ENCODE measurements at places on chromosomes 7 and 10.

GRCh38 chr10:64880546-64880945 lies 1359.3 kb downstream of the REEP3 start:
- no peak for DNase-seq

DNA sequence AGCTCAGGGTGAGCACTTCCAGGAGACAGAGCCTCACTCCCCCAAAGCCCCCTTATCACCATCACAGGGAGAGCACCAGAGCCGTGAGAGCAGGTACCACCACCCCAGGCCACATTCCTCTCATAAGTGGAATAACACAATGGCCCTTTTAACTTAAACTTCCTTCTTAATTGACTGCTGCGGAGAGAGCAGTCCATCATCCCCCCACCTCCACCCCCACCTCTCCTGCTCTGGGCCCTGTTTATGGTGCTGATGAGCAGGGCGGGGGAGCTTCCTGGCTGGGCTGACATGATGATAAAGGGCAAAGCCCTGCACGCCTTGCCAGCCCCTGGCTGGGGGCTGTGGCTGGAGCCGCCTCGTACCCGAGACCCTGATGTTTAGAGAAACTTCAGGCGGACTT lies 81.4 kb upstream of the PODXL start:
- no peak for DNase-seq

- no peak for DNase-seq
Measured at GRCh38 chr10:26799342-26799741, 61.4 kb downstream of the ABI1 start.

GRCh38 chr7:117386110-117386706 lies 41.1 kb downstream of the ASZ1 start:
- no peak for DNase-seq

- DNase-seq, result no peak
Measured at GRCh38 chr7:108096996-108097395, 33.2 kb downstream of the LAMB4 start.

DNA sequence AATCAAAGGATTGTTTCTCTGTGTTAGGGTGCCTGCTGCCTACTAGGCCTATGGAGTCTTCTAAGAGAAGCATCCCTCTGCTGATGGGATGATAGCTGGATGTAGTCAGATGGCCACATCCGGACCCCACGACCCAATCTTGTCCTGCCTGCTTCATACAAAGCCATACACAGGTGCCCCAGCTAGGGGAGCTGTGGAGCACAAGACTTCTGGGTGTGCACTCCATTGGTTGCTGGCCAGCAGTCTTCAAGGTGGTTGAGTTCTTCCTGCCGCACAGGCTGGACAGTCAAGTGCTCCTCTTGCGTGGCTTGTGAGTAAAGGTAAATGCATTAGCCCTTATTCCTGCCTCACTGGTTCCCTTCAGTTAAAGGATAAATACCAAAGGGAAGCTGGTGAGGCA lies 120.2 kb downstream of the TEX36 start:
- DNase-seq, result no peak

DNA sequence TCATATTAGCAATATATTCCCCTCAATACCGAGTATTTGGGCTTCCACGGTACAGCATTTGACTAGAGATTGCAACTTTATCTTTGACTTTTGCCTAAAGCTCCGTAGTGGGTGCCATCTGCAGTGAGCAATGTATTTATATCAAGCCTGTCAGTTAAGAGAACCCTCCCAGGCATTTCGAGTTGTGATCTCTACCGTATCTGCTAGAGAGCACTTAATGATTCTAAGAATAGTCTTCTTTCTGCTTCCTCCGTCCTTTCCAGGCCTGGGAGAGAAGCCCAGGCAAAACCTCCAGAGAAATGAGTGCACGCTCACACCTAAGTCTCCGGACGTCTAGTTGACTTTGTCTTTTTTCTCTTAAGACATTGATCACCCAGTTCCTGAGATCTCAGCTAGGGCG lies 210.6 kb downstream of the KLF6 start:
- DNase-seq, result no peak

DNA sequence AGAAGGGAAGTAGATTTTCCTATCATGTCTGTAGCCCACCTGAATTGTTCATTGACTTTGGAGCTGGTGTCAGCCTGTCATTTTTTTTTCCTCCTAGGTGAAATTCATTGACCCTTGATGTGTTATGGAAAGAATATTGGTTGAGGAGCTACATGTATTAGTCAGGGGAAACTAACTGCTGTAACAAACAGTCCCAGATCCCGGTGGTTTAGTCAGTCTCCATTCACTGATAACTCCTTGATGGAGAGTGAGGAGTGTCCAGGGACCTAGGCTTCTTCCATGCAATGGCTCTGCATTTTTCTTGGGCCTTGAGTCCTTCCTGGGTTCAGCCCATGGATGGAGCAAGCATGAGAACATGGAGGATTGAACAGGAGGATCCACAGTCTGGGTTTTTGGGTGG lies 643.2 kb downstream of the LRMDA start:
- no peak for DNase-seq

DNA sequence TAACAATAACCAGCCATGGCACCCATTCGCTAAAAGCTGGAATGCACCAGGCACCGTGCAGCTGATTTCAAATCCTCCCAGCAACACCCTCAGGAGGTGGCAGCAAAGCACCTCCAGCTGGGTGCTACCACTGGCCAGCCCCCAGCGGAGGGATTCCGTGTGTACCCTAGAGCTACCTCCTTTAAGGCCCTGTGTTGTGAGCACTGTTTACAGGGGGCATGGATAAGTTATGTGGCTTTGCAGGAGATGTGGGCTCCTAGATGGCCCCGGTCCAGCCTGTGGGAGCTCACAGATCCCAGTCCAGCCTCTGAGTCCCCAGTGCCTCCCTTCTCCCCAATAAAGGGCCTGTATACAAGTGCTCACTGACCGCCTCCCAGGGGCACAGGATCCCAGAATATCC lies 27.1 kb downstream of the TNRC18 start:
- DNase-seq, result no peak

DNA sequence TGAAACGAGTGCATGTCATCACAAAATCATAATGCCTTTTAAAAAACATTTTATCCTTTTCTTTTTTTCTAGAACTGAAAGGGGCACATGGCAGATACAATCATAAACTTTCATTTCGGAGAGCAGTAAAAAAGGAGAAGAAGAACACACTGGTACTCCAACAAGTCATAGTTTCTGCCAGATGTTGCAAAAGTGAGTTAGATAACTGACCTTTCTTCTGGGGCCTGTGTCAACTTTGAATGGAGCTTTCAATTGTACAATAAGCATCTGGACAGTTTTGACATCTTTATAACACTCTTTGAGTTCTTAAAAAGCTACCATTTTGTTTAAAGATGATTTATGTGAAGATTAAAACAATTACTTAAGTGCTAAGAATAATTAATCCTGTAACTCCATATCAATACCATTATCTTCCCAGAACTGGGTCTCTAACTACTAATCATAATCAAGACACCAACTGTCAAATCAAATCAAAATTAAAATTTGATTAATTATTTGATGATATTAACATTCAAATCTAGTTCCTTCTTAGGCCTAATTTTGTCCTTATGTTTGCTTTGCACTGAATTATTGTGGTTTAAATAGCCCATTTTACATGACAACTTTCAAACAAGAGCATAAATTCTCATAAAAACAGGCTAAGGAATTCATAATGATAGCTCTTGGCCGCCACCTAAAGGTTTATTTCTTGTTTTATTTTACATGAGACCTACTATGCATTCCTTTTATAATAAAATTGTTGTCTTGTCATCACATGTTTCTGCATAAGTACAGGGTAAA lies 19.5 kb upstream of the ITGB8 start:
- no peak for DNase-seq

DNA sequence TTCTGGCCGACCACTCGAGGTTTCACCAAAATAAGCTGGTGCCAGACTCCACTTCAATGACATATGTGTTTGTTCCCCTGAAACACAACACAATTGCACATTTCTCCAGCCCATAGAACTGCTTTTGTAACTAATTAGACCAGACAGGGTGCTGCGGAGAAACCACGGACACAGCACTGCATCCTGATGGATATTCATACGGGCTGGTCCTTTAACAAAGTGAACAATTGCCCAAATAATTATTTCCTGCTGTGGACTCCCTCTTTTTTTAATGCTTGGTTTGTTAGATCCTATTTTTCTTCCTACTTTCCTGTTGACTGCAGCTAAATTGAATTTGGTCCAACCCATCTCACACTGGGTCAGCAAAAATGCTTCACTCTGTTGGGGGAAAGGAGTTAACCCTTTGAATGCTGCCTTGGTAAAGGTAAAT lies 198.6 kb upstream of the BMPER start:
- no peak for DNase-seq

DNA sequence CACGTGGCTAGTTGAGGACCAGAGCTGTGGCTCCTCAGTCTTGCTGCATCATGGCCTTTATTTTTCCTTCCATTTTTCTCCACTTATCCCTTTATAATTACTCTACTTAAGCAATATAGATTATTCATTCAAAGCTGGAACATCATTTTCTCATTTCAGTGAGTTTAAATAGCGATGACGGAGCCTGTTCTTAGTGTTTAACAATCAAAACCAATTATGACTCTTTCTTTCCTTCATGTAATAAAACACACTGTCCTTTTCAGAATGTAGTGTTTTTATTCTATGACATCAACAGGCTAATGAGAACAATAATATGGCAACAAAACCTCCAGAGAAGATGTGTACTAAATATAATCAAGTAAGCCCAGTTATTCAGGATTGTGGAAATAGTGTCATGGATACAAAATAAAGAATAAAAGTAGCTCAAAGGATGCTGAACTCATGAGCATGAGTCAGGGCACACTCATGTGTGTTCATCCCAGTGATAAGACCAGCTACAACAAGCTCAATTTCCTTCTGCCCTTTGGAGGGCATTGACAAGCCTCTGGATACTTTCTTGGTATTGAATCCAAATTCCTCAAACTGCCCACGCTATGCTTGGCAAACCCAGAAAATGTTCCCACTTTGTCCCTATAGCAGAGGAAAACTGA lies 188.4 kb downstream of the CYP26A1 start:
- DNase-seq, result no peak

DNA sequence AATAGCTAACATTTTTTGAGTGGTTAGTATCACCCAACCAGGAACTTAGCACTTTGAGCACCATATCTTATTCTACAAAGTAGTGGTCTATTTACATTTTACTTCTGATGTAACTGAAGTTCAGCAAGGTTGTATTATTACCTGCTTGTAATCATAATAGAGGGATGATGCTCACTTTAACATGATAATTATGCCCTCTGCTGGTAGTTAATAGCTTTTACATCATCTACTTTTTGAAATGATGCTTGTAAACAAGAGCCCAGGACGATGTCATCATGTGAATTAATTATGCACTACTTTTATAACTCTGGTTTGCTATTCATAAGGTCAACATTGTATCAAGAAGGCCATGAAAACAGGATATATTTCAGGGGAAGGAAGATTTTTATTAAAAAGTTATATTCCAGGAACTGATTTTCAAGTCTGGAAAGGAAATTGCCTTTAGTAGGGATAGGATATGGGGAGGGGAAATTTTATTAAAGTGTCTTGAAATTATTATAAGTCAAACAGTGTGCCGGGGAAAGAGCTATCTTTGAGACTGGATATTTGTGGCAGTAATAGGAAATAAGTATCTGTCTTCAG lies 80.3 kb upstream of the SCIN start:
- peak; percentile 60 for DNase-seq

GRCh38 chr10:131087464-131088215 lies 223.9 kb downstream of the TCERG1L start:
- no peak for DNase-seq

GRCh38 chr7:85600395-85600794 lies 413.5 kb upstream of the SEMA3D start:
- peak; percentile 24 for DNase-seq

DNA sequence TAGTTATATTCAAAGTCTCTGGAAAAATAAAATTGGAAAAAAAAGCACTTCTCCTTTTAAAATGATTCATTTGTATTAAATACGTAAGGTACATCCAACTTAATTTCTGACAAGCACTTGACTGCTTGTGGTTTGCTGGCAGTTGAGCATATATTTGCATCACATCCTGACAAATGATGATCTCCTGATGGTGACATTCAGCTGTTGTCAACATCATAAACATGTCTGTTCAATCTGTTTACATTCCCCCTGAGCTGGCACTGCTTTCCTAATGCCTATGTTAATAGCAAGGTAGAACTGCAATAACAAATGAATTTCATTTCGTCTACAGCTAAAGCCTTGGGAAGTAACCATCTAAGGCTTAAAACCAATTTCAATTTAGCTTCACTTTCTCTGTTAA lies 24.4 kb downstream of the TSPAN12 start:
- no peak for DNase-seq

DNA sequence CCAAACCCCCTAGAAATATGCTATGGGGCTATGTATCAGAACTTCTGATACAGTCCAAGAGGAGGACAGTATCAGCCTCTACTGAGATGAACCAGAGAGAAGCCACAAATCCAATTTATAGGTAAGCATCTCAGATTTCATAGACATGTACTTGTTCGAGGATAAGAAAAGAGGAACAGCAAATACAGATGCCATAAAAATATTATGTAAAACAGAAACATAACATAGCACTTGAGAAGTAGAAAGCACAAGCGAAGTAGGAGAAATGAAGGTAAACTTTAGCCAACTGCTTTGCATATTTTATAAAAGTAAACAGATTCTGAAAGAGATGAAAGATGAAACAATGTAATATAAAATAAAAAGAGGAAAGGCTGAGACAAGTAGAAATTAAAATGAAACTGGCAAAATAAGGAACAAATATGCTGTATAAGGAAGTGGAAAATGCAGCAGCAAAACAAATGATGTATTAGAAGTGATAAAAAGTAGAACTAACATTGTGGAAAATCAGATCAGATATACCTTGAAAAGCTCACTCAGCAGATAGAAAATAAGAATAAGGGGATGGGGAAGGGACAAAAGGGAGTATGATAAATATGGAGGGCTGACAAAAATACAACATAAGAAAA lies 135.1 kb downstream of the SKAP2 start:
- DNase-seq, result no peak

- no peak for DNase-seq
Measured at GRCh38 chr7:83339907-83340306, 177.2 kb upstream of the PCLO start.

DNA sequence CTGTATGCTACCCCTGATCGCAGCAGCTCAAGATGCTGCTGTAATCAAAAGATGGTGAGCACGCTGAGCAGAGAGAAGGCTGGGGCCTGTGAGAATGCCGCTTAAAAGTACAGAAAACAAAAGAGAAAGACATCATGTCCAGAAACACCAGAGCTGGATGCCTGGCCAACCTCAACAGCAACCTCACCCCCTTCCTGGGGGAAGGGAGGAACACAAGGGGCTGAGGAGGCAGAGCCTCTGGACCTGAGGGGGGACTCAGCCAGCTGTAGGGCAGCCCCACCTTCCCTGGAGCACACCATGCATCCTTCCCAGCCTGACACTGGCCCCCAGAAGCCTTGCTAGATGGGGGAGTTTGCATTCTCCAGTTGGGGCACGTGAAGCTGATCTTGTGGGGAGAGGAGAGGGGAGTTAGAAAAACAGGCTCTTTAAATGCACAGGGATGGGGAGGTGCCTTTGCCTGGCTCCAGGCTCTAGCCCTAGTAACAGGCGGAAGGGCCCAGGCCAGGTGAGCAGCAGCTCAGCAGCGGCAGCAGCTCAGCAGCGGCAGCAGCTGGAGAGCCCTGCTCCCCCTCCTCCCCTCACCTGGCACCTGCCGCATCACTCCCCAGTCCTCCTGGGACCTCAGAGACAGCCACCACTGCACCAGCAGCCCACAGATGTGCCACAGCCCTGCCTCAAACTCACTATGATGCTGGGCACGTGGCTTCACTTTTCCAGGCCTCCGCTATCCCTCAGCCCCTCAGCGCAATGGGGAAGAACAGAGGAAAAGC lies 156.3 kb downstream of the NEURL1 start:
- peak; percentile 59 for DNase-seq

Measured in NCI-H2171 (cell line).